ENCODE measurements at places on chromosomes 1 and 21.

- DNase-seq = no peak
Measured at GRCh38 chr1:60596791-60597750, 485.3 kb upstream of the NFIA start.

- no peak for DNase-seq
Measured at GRCh38 chr1:4612991-4613390, 41.4 kb upstream of the AJAP1 start.

- peak; percentile 74 for DNase-seq
Measured at GRCh38 chr1:25608488-25609178, 8.0 kb upstream of the MAN1C1 start.

- no peak for DNase-seq
Measured at GRCh38 chr1:217052626-217053025, 329.4 kb upstream of the ESRRG start.

GRCh38 chr1:71745326-71745725 is 537.0 kb downstream of the NEGR1 start:
- no peak for DNase-seq

- DNase-seq = no peak
Measured at GRCh38 chr1:10514490-10515235, 39.9 kb downstream of the PEX14 start.

DNA sequence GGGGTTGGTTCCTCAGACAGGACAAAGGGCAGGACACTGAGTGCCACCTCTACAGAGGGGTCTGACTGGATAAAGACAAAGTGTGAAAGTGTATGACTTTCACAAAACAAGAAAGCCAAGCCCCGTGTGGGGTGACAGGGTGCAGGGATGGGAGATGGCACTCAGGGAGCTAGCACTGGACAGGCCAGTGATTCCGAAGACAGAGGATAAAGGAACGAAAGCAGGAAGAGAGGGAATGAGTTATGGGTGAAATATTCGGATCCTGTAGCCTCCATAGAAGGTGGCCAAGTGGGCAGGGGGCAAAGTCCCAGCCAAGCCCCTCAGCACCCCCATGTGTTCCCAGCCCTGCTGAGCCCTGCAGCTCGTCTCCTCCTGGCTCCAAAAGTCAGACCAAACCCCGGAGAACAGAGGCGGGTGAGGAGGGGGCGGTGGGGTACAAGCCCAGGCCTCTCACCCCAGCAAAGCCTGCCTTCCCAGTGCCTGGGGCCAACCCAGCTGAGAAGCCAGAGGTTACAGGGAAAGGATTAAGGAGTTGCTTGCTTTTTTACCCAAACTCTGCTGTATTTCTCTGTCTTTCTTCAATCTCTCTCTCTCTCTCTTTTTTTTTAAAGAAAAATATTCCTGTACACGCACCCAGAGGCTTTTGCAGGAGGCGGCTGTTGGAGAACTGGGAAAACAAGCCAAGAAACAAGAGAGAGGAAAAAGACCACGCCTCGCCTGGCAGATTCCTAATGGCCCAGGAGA is 14.0 kb upstream of the WASF2 start:
- DNase-seq = no peak

DNA sequence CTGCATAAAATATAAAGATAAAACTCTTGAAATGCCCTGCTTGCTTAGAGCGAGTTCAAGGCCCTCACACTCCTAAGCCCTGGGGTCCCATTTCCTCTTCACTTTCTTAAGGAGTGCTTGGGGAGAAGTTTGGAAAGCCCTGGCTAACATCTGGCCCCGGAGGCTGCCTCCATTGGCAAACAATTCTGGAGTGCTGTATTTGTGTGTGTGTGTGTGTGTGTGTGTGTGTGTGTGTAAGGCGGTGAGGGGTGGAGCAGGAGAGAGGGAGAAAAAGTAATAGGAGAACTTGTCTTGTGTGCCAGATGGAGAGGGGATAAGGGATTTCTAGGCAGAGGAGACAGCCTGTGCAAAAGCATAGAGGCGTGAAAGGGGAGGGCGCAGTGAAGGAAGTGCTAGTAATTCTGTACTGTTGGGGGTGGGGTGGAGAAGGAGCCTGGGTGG is 578 bp upstream of the TRIM62 start:
- DNase-seq = no peak

DNA sequence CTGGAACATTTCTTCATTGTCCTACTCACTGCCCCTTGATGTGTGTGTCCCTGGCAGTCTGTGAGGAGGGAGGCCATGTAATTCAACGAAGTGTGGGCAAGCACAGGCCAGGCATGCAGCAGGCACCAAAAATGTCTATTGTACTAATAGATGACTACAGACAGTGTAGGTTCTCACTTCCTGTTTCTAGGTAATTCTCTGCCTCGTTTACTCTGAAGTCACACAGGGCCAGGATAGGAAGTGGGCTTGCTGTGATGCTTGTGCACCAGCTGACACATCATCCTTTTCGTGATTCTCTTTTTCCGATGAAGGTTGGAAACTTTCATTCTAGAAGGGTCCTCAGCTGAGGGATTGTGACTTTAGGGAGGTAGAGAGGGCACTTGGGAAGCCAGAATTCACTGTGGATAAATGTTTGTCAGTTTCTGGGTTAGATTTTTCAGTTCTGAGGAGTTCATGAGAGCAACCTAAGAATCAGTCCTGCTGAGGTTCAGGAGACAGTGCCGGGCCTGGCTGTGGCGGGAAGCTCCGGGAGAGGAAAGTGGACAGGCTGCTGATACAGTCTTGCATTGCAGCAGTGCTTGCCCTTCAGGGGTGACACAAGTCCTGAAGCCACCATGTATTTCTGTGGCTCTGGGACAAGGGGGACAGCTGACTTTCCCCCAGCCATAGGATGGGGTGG is 4.3 kb upstream of the CSF1 start:
- peak; percentile 24 for DNase-seq

- no peak for DNase-seq
Measured at GRCh38 chr1:11354893-11355553, 82.0 kb downstream of the UBIAD1 start.

DNA sequence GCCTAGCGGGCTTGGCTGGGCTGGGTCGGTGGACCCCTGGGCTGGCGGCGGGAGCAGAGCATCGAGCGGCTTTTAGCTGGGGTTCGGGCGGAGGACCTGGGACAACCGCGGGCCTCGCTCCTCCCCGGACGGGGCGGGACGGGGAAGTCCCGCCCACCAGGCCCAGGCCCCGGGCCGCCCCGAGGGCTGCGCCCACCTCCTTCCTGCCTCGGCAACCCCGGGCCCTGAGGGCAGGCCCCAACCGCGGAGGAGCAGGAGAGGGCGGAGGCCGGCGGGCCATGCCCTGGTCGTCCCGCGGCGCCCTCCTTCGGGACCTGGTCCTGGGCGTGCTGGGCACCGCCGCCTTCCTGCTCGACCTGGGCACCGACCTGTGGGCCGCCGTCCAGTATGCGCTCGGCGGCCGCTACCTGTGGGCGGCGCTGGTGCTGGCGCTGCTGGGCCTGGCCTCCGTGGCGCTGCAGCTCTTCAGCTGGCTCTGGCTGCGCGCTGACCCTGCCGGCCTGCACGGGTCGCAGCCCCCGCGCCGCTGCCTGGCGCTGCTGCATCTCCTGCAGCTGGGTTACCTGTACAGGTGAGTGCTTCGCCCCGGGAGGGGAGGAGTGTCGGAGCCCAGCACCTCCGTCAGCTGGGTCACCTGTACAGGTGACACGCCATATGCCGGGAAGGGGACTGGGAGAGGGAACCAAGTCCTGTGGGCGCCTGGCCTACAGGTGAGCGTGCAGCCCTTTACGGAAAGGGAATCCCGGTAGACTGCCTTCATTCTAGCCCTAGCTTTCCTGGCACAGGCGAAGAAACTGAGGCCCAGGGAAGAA is at the start of gene XKR8:
XKR8 (plus strand) TSS at position 182 of the 812 bp plus-strand sequence; CDS start at position 279, 97 bp downstream.
- peak; percentile 70 for DNase-seq

DNA sequence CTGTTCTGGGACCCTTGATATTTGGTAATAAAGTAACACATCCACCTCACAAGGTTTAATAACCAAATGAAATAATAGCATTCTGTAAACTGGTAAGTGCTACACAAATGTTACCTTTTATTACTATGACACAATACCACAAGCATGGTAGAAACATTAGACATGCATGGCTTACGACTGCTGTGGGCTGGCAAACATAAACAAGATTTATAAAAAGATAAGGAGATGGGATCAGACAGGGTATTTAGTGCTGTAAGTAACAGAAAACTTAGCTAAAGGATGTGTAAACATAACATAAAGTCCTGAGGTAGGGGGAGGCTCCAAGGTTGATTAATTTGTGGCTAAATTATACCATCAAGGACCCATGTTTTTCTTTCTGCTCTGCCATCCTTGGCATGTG is 212.6 kb downstream of the BARHL2 start:
- DNase-seq = no peak

DNA sequence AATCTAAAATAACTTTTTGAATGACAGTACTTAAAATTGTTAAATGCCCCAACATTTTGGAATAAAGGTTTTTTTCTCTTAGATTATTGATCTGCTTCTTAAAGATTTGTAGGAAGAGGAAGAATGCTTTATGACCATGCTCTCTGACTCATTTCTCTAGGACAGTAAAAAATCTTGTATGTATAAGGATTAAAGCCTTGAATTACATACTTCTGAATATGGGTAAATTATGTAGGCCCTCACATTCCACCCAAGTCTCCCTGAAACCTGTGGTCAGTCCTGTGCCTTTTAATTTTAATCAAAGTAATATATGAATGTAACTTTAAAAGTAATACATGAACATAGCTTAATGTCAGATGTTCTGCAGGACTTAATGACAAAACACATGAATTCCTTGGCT is 50.5 kb downstream of the ABCD3 start:
- no peak for DNase-seq

- DNase-seq = no peak
Measured at GRCh38 chr1:71831646-71832045, 450.7 kb downstream of the NEGR1 start.

- no peak for DNase-seq
Measured at GRCh38 chr21:18161841-18162240, 82.8 kb upstream of the CHODL start.

DNA sequence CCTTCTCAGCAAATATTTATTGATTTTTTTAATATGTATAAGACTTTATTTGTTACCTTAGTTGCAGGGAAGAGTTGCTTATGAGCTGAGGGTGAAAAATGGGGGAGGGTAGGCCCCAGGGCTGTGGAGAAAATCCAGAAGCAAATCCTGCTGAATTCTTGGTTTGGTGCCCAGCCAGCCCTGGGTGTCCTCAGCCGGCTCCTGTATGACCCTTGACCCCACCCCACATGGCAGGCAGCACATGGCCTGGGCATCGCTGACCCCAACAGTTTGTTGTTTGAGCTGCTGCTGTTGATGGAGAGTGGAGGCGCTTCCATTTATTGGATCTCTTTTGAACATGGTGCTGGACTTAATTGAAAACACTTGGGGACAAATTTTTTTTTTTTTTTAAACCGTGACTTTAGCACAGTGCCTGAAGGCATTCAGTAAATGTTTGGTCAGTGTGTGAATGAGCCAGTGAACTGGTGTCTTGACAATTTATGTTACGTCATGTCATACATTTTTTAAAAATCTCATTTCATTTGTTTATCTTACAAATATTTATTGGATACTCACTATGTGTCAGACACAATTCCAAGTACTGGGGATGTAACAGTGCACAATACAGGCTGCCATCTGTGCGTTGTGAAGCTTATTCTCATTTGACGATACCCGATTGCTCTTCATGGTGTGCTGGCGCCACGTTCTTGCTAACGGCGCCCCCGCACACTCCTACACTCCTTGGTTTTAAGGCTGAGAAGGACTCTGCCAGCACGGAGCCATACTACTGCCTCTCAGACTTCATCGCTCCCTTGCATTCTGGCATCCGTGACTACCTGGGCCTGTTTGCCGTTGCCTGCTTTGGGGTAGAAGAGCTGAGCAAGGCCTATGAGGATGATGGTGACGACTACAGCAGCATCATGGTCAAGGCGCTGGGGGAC is 98.8 kb downstream of the MTR start:
- DNase-seq = no peak

DNA sequence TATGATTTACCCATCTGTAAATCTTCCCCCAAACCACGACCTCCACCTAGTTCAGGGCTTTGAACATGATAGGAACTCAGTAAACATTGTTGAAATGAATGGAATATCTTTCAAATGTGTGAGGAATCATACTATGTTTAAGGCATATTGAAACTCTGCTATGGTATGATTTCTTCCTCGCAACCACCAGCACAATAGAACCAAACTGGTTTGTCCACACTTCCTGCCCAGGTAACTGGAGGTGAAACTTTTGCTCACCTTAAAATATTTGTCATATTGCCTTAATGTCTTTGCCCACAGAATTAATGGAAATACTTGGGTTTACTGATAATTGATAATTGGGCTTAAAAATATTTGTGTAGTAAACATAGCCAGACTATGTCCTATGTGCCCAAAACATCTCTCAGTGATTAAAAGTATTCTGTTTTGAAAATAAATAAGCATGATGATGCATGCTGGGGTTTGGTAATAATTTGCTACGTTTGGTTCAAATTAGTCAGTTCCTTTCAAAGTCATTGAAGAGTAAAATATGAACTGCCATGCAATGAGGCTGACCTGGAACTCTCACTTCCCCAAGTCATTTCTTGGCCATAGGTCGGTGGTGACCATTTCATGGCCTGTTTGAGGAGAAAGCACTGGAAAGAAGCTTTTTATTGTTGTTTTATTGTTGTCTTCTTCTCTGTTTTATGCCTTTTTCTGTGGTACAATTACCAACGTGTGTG is 73.3 kb downstream of the TNFSF18 start:
- no peak for DNase-seq

- DNase-seq = no peak
Measured at GRCh38 chr1:31593136-31593665, 16.9 kb downstream of the TINAGL1 start.

- no peak for DNase-seq
Measured at GRCh38 chr1:184951788-184952187, 22.5 kb downstream of the NIBAN1 start.

- no peak for DNase-seq
Measured at GRCh38 chr1:14873677-14874076, 275.2 kb downstream of the KAZN start.

GRCh38 chr21:43209575-43210453 is 41.0 kb downstream of the CRYAA start:
- no peak for DNase-seq

GRCh38 chr1:167503626-167504466 is 14.5 kb downstream of the CD247 start:
- no peak for DNase-seq

- no peak for DNase-seq
Measured at GRCh38 chr1:201329286-201329685, 46.0 kb downstream of the PKP1 start.

DNA sequence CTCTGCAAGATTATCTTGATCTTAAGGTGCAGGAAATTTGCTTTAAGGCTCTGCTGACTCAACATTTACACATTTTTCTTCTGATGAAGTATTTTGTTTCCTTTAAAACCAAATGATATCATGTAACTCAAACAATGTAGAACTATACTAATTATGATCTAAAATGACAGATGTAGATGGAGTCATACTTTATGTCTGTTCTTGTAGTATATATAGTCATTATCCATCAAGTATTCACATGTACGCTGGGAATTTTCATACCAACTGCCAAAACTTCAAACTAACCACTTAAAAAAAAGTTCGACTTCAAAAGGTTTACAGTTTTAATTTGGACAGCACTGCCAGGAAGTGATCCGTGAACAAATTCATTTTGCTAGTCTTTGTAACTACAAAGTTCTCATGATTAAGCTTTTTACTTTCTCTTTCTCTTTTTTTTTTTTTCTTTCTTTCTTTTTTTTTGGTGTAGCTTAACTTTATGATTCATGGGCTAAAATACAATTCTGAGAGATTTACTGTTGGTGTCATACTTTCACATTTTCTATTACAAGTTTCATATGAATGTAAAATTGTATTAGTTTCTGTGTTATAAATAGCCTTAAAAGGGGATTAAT is 509.0 kb upstream of the CXADR start:
- DNase-seq = no peak

GRCh38 chr1:26010825-26011224 is 10.8 kb upstream of the EXTL1 start:
- DNase-seq = no peak
